NCI-H187 treated with DMSO at 0.1 percent for 48 hours (cell line): ENCODE measurements at places on chromosomes 2 and 18.

DNA sequence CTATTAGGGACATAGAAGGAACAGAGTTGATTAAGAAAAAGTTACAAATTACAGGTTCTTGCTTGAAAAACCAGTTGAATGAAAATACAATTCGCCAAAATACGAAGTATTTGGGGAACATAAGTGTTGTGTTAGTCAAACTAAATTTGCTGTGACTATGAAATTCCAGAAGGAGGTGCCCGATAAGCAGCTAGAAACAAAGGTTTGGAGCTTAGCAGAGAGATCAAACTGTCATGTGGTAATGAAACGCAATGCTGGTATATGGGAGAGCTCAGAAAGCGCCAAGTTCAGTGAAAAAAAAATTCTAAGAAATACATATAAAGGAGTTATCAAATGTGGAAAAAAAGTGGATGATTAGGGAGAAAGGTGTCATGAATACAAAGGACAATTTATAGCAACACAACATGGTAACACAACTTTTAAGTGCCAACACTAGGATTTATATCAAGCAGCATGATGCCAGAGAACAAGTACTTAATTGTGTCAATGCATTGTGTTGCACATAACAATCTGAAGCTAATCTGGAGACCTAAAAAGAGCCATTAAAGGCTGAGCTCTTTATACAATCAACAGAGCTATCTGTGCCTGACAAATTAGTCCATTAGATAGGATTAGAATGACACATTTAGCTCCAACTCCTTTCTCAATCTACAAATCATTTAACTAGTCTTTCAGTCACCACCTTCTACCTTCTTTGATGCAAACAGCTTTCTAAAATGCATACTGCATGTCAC is 31.2 kb downstream of the SMAD2 start:
- no peak for DNase-seq

GRCh38 chr2:38700881-38701458 is 35.1 kb downstream of the GALM start:
- no peak for DNase-seq

DNA sequence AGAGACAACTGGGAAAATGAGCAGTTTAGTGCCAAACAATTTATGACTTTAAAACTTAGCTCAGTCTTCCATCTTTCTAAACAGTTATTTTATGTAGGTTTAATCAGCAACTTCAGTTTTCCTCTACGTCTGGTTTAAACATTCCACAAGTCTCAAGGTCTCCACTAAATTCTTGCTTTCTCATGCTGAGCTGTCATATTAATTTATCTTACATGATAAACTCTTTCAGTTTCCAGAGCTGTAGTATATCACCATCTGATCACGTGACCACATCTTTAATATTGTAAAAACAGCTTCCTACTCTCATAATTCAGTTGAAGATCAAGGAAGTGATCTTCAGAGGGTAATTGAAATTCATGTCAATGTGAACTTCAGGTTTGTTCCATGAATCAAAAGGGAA is 158.6 kb downstream of the ZNF804A start:
- no peak for DNase-seq

DNA sequence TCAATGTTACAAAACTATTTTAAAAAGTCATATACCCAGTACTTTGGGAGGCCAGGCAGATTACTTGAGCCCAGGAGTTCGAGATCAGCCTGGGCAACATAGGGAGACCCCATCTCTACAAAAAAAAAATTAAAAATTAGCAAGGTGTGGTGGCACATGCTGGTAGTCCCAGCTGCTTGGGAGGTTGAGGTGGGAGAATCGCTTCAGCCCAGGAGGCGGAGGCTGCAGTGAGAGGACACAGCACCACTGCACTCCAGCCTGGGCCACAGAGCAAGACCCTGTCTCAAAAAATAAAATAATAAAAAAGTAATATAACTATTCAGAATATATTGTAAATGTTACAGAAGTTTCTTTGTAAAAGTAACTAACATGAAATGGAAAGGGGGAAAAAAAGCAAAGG is 1.9 kb downstream of the PASK start:
- no peak for DNase-seq

GRCh38 chr2:40455661-40456060 is 3.8 kb upstream of the SLC8A1 start:
- no peak for DNase-seq

- DNase-seq, result no peak
Measured at GRCh38 chr2:43531251-43531650, 64.6 kb downstream of the THADA start.

- no peak for DNase-seq
Measured at GRCh38 chr2:218827701-218828476, 3.7 kb downstream of the PRKAG3 start.
